ENCODE measurements at places on chromosomes 7 and 10.

- DNase-seq = no peak
These were observed 620 bp downstream of the ZRANB1 start for GRCh38 chr10:124942317-124943169.

DNA sequence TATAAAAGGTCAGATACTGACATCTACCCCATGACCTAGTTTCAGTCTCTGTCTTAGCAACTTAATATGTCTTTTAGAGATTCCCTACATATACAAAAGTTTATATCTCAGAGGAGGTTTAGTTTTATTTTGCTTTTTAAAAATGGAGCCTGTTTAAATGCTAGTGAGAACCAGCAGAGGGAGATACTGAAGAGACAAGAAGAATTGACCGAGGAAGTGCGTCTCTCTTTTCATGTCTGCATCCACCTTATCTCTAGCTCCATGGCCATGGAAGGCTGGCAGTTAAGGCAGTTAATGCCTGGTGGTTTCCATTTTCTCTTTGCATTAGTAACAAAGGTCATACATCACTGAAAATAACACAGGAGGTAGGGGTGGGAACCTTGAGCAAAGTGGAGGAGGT lies 10.7 kb downstream of the SUV39H2 start:
- no peak for DNase-seq

DNA sequence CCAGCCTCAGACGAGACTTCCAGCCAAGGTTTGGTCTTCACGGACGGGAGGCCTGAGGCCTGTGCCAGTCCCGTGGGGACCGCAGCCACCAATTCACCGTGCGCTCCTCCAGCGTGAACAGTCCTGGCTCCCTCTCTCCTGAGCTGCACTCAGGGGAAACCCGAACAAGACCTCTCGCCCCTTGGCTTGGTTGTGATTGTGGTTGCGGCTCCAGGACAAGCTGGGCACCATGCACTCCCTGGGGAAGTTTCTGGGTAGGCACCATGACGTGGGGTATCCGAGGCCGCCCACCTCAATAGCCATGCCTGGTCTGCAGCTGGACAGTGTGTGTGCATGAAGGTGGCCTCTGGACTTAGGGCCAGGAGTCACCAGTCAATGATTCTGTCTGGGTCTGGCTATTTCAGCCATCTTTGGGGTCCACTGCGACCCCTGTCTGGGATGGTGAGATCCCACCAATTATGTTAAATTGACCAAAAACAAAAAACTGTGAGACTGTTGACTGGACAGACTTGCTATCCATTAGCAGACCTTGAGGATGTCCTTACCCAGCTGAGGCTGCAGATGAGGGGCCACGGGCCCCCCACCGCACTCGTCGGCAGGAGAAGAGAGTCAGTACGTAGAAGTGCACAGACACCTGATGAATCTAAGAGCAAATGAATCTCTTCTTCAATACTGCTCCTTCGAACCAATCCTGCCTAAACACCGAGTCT lies 33.5 kb upstream of the EN2 start:
- DNase-seq = no peak

GRCh38 chr10:106506526-106507283 lies 657.8 kb downstream of the SORCS1 start:
- DNase-seq = no peak

GRCh38 chr10:58674251-58674650 lies 161.6 kb downstream of the BICC1 start:
- DNase-seq = no peak

DNA sequence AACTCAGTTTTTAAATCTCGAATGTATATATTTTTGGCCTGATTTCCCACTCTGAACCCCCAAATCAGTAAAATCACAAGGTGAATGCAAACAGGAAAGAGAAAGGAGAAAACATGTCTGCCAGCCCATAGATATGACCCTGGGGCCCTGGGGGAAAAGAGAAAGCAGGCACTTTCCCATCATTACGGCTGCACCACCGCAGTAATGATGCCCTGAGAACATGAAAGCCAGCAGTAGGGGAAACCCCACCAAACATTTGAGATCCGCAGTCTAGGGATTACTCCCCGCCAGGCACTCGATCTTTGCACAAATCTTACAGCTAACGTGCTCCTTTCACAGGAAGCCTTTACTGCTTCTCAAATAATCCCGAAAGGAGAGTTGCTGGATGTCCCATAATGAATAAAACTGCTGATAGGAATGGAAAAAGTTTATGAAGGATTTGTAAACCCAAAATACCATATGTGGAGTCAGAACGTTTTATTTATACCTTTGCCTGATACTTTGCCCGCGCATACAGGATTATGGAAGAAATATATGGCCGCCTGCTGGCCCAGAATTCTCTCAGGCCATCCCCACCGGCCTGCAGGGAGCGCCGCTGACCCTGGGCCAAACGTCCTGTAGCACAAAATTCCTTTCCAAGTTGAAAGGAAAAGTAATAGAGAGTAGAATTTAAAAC lies 180.0 kb upstream of the INHBA start:
- peak; percentile 9 for DNase-seq

- DNase-seq = no peak
These were observed 155.6 kb downstream of the TAX1BP1 start for GRCh38 chr7:27895551-27895950.

DNA sequence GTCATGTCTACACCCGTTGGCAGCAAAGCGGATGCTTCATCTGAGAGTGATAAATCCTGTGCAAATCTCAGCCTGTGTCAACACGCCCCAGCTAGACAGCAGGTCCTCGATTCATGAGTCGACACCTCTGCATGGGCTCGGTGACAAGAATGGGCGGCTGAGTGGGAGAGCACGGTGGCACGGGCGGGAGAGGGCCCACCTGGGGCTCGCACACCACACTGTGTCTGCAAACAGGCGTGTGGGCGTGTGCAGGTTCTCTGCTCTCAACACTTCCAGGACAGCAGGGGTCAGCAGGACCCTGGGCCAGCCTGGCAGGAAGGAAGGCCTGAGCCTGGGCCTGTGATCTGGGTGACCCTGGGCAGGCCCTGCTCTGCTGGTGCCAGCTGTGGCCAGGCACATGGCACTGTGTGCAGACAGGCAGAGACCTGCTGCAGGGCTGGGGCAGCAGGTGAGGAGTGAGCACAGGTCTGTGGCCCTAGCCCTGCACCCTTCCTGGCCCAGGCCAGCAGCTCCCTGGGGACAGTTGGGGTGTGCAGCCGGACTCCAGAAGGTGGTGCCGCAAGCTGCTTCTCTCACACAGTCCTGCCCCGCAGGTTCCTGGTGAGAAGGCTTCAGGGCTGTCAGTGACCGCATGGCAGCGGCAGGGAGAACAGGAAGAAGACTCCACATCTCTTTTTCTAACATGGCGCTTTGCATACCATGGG lies 216.4 kb downstream of the ELFN1 start:
- no peak for DNase-seq

GRCh38 chr7:138882249-138882648 lies 84.3 kb upstream of the ATP6V0A4 start:
- no peak for DNase-seq

All from CD4-positive, alpha-beta T cell treated with Interleukin-4 for 1 hour (primary cell).